Left forelimb (tissue), 1 donor: ENCODE measurements at places on chromosomes 7 and 10.

- no peak for DNase-seq
These were observed 3.2 kb upstream of the ZNF789 start for GRCh38 chr7:99469381-99470065.

DNA sequence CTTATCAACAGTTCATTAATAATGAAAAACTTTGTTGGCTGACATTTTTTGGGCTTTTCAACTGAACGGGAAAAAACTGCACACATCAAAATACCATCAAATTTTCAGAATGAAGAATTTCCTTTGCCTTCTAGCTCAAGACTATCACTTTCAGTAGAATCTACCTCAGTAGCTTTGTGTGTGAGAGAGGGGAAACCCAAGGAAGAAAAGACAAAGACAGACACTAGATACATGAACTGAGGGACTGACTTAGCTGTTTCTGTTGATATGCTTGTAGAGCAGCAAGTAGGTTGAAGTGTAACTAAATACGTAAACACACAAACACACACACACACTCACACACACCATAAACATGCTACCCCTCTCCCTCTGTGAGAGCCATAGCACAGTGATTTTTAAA, 257.1 kb downstream of the CDK14 start:
- DNase-seq = no peak

- DNase-seq = no peak
These were observed at the start of gene SP8 for GRCh38 chr7:20786779-20787659. Gene SP8 (minus strand): TSS chr7:20786886. CDS start chr7:20786798, 88 bp downstream.

DNA sequence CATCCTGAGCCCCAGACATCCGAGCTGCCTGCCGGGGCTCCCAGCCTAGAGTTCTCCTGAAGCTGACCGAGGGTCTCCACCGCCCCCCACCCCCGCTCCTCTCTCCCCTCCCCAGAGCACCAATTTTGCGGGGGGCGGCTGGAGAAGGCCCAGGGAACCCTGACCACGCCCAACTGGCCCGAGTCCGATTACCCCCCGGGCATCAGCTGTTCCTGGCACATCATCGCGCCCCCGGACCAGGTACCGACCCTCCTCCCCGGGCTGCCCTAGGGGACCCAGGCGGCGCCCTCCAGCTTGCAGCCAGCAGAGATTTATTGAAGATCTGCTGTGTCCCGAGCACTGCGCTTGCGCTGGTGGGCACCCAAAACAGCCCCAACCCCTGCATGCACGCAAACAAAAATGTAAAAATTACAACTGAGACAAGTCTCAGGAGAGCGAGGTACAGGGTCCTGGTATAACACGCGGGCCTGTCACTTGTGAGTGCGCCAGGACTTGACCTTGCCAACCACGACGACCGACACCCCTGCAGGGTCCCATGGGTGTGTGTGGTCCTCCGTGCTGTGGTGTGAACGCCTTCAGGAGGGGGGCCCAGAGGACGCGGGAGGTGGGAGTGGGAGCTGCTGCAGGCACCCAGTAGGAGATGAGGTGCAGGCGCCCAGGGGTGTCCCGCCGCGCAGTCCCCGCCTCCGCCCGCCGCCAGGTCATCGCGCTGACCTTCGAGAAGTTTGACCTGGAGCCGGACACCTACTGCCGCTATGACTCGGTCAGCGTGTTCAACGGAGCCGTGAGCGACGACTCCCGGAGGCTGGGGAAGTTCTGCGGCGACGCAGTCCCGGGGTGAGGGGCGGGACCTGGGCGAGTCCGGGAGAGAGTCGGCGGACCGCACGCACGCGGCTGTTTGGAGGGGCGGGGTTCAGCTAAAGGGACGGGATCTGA, 3.1 kb downstream of the PCOLCE start:
- no peak for DNase-seq

GRCh38 chr7:142557971-142558582, 191.2 kb upstream of the PRSS1 start:
- DNase-seq = no peak
